ENCODE measurements at places on chromosomes 1 and 21.

GRCh38 chr1:210222340-210223006, 10.1 kb upstream of the SERTAD4 start:
- DNase-seq = no peak

DNA sequence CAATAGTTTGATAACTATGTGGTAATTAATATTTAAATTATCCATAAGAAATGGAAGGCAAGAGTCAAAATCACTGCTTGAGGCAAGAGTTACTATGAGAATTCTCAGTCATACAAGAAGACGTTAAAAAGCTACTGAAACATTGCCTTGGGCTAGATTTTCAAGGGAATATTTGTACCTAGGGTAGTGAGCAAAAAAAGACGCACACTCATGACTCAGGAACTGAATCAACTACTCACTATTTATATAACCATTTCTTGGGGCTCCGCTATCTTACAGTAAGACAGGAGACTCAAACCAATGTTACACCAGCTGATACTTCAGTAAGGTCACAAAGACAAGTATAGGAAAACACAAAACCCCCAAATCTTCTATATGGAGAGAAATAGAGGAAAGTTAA, 151.5 kb upstream of the RNPC3 start:
- DNase-seq = no peak

- DNase-seq = no peak
Measured at GRCh38 chr1:180534214-180534613, 24.6 kb upstream of the OVAAL start.

- peak; percentile 85 for DNase-seq
Measured at GRCh38 chr1:116489231-116489697, 81.6 kb downstream of the CD58 start.

DNA sequence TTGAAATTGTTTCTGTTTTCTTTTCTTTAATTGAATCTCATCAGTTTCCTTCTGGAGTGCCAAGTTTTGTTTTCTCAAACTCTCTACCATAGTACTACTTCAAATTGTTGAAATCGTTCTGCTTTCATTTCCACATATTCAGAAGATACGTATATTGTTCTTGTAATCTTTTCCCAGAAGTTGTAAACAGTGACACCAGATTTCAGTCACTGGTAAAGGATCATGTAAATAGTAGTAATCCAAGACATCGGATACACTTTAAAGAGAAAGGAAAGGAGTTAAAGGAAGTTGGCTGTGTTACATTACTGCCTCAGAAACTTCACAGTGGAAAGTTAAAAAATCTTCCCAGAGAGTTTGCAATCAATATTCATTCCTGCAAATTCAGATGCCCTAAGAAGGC, 67.5 kb downstream of the RGL1 start:
- DNase-seq = peak; percentile 52

GRCh38 chr1:14929547-14930246, 223.8 kb upstream of the TMEM51 start:
- DNase-seq = no peak

GRCh38 chr1:34101151-34101550, 63.9 kb downstream of the CSMD2 start:
- DNase-seq = no peak

- DNase-seq = no peak
Measured at GRCh38 chr1:216005916-216006315, 417.3 kb downstream of the USH2A start.
